Tracheal epithelial cell (primary cell): ENCODE measurements at places on chromosomes 7 and 10. TPM values are rescaled to one million over a fixed set of nuclear protein-coding genes. Genes with fewer than 3 reads are reported as not detected.

Gene RGR
- not detected in 2 replicates for total RNA-seq

Gene ZNF783
- total RNA-seq = 8.4 and 11.5 TPM in 2 replicates

Gene CHST3
- total RNA-seq = 20.0 and 21.1 TPM in 2 replicates

Gene IGFBP3
- 9.2 and 133 TPM in 2 replicates for total RNA-seq

Gene FBXO24
- total RNA-seq = 0.64 TPM in 1 of 2 replicates, not detected in the other

Gene IGFBP1
- 0.24 TPM in 1 of 2 replicates, not detected in the other for total RNA-seq

Gene SHH
- 0.21 and 0.72 TPM in 2 replicates for total RNA-seq

Gene RSU1
- total RNA-seq = 45.0 and 48.9 TPM in 2 replicates

Gene C10orf67
- total RNA-seq = not detected in 2 replicates

Gene PRRT4
- under 0.01 and 0.85 TPM in 2 replicates for total RNA-seq

Gene PIP4K2A
- total RNA-seq = 12.3 and 17.1 TPM in 2 replicates

Gene PNLIPRP2
- total RNA-seq = not detected in 2 replicates

Gene PIK3AP1
- 1.1 and 4.1 TPM in 2 replicates for total RNA-seq

Gene C10orf62
- not detected in 2 replicates for total RNA-seq

Gene CALHM2
- total RNA-seq = 0.43 and 0.72 TPM in 2 replicates

Gene OGDHL
- total RNA-seq = 0.21 and 1.2 TPM in 2 replicates

Gene CALCR
- not detected in 2 replicates for total RNA-seq

Gene LRRD1
- total RNA-seq = not detected in 2 replicates

Gene CHST12
- 0.43 and 1.7 TPM in 2 replicates for total RNA-seq

Gene SPDYE8
- not detected in 2 replicates for total RNA-seq

Gene GJD4
- not detected in 2 replicates for total RNA-seq

Gene SEC61G
- 259 and 406 TPM in 2 replicates for total RNA-seq

Gene DMBT1
- total RNA-seq = under 0.01 TPM in 1 of 2 replicates, not detected in the other

Gene BLNK
- total RNA-seq = 5.5 TPM in 2 replicates

Gene RNLS
- 9.6 and 16.6 TPM in 2 replicates for total RNA-seq

Gene TMEM236
- not detected in 2 replicates for total RNA-seq

Gene TAS2R38
- total RNA-seq = not detected in 2 replicates

Gene CCZ1
- 47.5 and 55.4 TPM in 2 replicates for total RNA-seq

Gene HMX2
- total RNA-seq = not detected in 2 replicates

Gene ABCB4
- 1.4 TPM in 1 of 2 replicates, not detected in the other for total RNA-seq

Gene CDHR1
- total RNA-seq = 4.0 and 5.8 TPM in 2 replicates

Gene NXPH1
- not detected in 2 replicates for total RNA-seq

Gene SEMA3E
- under 0.01 and 0.96 TPM in 2 replicates for total RNA-seq

Gene KAZALD1
- 0.64 and 1.2 TPM in 2 replicates for total RNA-seq

Gene SMKR1
- total RNA-seq = 0.24 TPM in 1 of 2 replicates, not detected in the other

Gene MMP21
- total RNA-seq = not detected in 2 replicates

Gene SYT15B
- 0.21 and 0.24 TPM in 2 replicates for total RNA-seq

Gene MACROH2A2
- 12.8 and 17.6 TPM in 2 replicates for total RNA-seq

Gene OR6V1
- not detected in 2 replicates for total RNA-seq

Gene EEPD1
- 4.0 and 8.0 TPM in 2 replicates for total RNA-seq

Gene INTS15
- 7.5 and 8.3 TPM in 2 replicates for total RNA-seq

Gene RPEL1
- total RNA-seq = under 0.01 TPM in 2 replicates

Gene SORCS1
- total RNA-seq = not detected in 2 replicates
